Smooth muscle cell of the umbilical artery (primary cell): ENCODE measurements at places on chromosomes 1 and 21. TPM values are rescaled to one million over a fixed set of nuclear protein-coding genes. Genes with fewer than 3 reads are reported as not detected.

The C1QC gene
- not detected in 2 replicates for total RNA-seq

The SMYD2 gene
- 38.6 and 48.9 TPM in 2 replicates for total RNA-seq

The RGS7 gene
- not detected in 2 replicates for total RNA-seq

The ITLN2 gene
- total RNA-seq = not detected in 2 replicates
